Fibroblast of villous mesenchyme (primary cell): ENCODE measurements at places on chromosomes 5 and 9. TPM values are rescaled to one million over a fixed set of nuclear protein-coding genes. Genes with fewer than 3 reads are reported as not detected.

Gene SEMA4D
- 0.43 and 1.6 TPM in 2 replicates for total RNA-seq

- no peak for DNase-seq
Measured at GRCh38 chr9:13445103-13445500, 165.6 kb upstream of the MPDZ start.

DNA sequence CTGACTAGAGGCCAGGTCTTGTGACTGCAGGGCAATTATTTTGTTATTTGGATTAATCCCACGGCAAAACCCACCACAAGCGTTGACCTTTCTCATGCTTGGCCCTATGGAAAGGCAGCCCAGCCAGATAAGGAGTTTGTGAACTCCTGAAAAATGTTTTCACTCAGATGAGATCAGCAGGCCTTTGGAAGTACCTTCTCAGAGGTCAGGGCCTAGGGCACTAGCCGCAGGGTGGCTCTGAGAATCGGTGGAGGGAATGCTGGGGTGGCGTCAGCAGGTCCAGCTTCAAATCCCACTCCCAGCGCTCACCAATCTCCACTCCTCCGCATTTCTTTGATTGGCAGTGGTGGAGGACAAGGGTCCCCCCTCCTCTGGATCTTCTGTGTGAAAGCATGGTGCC lies 194.4 kb downstream of the GADD45G start:
- DNase-seq = no peak

DNA sequence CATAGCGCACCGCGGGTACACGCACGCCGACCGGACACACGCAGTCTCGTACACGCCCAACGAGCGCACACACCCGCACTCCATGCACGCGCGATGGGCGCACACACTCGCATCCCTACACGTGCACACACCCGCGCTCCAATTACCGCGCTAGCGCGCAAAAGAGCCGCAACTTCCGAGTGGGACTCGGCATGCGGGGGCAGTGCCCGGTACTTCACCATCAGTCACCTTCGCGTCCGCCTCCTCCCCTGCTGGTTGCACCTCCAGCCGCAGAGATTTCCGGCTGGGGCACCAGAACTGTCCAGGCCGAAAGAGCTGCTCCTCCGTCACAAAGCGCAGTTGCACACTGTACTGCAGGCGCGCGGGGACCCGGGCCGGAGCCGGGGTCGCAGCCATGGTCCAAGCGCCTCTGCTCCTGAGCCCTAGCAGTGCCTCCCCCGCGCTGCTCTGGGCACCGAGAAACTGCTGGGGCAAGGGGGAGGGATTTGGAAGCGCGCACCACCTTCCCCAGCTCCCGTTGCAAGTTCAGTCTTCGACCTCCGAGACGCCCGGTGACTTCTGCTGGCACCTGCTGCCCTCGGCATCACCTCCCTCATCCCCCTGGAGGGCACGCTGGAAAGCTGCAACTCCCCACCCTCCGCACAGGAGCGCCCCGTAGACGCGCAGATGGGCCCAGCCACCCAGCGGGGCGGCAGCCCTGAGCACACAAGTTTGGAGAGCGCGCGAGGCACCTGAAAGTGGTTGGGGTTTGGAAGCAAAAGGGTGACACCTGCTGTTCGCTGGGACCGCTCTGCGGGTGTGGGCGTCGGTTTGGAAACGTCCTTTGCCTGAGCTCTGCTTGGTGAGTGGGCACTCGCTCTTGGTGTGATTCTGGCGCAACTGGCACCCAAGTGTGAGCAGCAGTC lies 337.4 kb upstream of the PUM3 start:
- peak; percentile 8 for DNase-seq

DNA sequence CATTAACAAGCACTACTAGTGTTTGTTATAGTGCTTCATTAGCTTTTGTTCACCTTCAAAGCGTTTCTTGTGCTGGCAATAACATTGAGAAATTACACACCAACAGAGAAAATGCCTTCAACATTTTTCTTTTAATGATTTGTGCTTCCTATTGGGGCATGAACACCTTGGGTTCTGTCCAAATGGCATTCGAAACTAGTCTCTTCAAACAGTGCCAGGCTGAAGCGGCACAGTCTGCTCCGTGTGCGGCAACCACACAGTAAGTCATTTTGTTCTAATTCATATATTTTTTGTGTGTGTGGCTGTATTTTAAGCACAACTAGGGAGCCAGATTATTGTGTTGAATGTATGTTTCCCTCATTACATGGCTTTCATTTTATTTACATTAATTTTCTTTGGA lies 414.7 kb upstream of the SGCD start:
- no peak for DNase-seq

Gene SH3TC2
- total RNA-seq = 3.9 and 13.4 TPM in 2 replicates

- DNase-seq = no peak
Measured at GRCh38 chr9:7286101-7286500, 513.5 kb downstream of the DMAC1 start.

- no peak for DNase-seq
Measured at GRCh38 chr5:52491071-52491787, 296.5 kb upstream of the ITGA1 start.

DNA sequence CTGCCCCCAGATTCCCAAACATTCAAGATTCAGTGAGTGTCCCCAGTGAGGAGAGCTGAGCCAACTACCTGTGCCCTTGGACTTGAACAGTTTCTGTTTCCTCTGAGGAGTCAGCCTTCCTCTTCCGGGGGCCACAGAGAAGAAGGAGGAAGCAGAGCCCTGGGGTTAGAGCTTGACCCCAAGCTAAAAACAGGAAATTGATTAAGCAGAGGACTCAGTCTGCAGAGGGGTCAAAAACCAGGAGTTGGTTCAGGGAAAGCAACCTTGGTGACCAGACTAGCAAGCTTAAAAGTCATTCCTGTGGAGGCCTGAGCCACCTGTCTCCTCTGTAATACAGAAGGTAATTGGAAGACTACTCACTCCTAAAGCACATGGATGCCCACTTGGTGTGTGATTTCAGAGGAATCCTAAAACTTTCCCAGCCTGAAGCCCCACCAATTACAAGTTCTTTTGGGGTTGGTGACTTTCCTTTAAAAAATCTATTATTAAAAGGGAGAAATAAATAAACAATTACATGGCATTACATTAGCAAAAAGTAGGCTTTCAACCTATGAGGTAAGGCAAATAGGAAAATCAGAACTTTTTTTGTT lies 64.2 kb upstream of the SELENOP start:
- no peak for DNase-seq

DNA sequence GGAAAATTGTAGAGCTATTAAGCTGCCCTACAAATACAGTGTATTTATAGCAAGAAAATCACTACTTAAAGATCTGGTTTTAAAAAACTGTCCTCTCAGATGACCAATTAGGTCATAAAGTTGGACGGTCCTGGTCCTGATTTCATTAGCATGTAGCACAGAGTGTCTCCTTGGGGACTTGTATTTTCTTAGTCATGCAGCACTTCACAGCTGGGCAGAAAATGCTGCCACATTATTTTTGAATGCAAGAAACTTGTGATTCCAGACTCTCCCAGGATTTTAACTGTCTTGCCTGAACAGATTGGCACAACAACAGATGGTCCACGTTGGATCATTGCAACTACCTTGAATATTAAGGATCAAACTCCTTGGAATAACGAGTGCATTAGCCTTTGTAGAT lies 348.1 kb upstream of the SGCD start:
- no peak for DNase-seq

DNA sequence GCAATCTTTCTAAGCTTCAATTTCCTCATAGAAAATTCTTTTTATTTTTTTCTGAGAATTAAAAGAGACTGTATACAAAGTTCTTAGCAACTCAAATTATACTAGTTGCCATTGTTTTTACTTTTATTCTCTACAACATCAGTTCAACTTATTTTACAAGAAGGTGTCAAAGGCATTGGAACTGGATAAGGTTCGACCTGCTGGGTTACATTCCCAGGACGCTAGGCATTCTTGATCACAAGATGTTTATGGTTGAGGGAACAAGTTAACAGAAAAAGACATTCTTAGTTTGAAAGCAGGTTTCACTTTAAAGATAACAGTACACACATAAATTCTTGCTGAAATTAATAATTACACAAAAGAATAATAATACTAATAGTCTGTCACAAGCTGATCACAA lies 163.5 kb upstream of the SNX2 start:
- no peak for DNase-seq

- DNase-seq = no peak
Measured at GRCh38 chr5:158877124-158877581, 222.6 kb downstream of the EBF1 start.

Gene INSL6
- 0.43 and 0.64 TPM in 2 replicates for total RNA-seq

GRCh38 chr5:158074992-158075769 lies 216.2 kb upstream of the CLINT1 start:
- peak; percentile 62 for DNase-seq

DNA sequence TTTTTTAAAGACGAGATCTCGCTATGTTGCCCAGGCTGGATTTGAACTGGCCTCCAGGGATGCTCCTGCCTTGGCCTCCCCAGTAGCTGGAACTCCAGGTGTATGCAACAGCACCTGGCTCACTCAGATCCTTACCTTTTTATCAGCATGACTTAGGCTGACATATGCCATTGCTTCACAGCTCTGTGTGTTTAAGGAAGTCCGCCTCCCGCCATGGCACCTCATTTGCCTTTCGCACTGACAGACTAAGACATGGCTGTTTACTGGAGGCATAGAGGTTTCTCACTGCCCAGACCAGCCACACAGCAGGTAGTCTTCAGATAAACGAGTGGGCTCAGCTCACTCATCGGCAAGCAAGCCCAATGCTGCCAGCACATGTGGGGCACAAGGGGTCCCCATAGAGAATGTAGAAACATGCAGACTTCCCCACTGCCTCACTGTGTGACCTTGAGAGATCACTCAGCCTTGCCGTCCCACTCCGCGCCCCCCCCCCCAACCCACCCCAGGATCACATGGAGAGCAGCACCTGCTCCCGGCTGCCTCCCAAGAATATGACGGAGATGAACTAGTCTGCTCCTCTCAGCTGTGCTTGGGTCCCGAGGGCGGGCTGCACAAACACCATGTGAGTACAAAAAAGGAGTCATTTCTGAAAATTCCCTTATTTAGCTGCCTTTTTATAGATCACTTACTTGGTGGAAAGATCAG lies 62.8 kb downstream of the DCP2 start:
- no peak for DNase-seq

Gene TAF11L8
- total RNA-seq = not detected in 2 replicates

- no peak for DNase-seq
Measured at GRCh38 chr5:173230690-173231380, 4.2 kb downstream of the NKX2-5 start.

- DNase-seq = peak; percentile 79
Measured at GRCh38 chr5:35136386-35136785, 88.6 kb upstream of the AGXT2 start.

GRCh38 chr9:87880683-87881082 lies 2.0 kb upstream of the SPATA31E1 start:
- no peak for DNase-seq

GRCh38 chr9:70192707-70193106 lies 66.1 kb upstream of the SMC5 start:
- no peak for DNase-seq

Gene MLANA
- total RNA-seq = not detected in 2 replicates
